ENCODE measurements at places on chromosomes 16 and 17.

- DNase-seq, result no peak
Observed at GRCh38 chr16:57341062-57341440, 17.5 kb upstream of the CCL22 start.

DNA sequence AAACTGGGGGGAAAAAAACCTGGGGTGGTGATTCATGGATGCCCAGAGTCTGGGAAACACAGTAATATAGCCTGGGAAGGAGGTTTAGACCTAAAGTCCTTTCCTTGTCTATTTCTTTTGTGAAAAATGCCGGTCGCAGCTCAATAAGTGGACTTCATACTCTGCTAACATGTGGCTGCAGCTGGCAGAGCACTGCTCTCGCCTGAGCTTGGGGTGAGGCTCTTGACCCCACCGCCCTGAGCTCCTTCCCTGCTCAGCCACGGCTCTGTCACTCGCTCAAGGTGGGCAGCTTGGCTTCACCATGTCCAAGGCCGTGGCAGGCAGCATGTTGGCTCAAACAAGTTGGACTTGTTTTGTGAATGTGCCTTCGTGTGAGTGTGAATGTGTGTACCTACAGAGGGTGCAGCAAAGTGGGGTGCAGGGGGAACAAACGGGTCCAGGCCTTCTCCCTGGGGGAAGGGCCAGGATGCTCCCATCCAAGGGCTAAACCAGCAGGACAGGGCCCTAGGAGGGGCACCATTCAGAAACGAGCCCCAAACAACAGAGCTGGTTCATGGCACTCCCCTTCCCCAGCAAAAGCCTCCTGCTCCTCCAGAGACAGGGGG lies 4.9 kb downstream of the FA2H start:
- DNase-seq, result no peak

- DNase-seq, result no peak
Observed at GRCh38 chr17:81365148-81365600, 30.1 kb upstream of the BAHCC1 start.

DNA sequence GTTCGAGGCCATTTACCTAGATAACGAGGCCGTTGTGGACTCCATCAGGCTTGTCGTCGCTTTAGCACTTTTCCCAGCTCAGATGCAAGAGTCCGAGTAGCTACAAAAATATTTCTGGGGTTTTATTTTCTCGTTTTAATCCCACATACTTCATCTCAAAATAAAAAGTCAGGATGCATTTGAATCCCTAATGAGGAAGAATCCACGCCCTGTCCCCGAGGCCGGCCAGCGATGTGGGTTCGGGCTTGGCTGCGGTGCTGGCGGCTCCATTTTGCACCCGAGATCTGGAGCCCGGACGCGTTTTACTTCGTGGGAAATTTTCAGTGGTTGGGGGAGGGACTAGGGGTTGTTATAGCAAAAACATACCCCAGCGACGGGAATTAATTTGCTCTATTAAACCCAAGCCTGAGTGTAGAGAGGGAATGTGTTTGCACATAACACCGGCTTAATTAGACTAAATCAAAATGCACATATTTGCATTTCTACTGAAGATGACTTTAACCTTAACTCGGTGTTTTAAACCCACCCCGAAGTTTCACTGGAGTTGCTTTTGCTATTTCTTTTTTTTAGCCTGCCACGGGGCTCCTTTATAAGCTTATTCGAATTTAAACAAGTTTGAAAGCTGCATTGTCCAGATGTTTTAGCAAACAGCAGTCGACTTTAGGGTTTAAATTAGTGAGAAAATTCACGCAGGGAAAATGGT lies 4.8 kb downstream of the IRX5 start:
- no peak for DNase-seq

GRCh38 chr16:52022177-52022576 lies 524.8 kb downstream of the TOX3 start:
- DNase-seq, result no peak

DNA sequence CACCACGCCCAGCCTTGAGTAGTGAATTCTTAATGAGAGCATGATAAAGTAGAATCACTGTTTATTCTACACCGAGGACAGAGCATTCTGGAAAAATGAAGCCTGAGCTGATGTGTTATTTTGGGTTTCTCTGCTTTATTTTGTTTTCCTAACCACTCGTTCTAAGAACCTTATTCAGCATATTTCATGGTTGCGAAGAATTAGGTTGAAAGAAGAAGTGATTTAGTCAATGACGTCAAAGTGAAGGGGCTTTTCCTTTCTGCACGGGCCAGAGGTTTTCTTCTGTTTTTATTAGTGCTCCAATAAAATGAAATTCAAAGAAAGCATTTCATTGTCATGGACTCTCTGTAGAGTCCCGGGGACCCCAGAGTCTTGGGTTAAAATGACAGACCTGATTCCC lies 178.5 kb downstream of the MAF start:
- no peak for DNase-seq

GRCh38 chr17:76681222-76682137 lies 29.3 kb downstream of the MXRA7 start:
- DNase-seq, result peak; percentile 45

DNA sequence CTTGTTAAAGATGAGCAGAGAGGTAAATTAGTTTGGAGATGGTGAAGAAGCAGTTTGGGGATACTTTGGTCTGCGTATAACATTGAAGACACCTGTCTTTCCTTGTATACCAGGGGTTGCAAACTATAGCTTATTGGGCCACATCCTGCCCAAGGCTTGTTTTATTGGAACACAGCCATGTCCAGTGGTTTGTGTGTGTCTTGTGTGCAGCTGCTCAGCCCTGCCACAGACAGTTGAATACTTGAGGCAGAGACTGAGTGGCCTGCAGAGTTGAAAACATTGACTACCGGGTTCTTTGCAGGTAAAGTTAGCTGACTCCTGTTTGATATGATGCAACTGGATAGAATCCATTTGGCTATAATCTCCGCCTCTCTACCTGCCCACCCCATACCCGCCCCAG lies 224.4 kb downstream of the PRKCA start:
- DNase-seq, result no peak

DNA sequence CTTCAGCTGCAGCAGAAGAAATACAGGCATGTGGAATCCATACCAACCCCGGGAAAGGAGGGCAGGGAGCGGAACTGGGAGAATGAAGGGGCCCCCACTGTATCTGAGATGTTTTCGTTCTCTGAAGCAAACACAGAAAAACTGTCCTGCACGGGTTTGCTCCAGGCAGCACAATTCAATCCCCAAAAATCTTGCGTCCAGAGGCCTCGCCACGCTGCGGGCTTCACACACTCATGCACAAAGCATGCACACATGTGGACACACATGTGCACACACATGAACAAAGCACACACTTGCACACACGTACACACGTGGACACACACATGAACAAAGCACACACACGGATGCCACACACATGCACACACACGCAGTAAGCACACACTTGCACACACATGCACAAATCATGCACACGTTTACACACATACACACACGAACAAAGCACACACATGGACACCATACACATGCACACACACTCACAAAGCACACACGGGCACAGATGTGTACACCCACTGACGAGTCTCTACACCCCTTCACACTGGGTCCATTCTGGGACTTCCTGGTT lies 27.3 kb downstream of the COX4I1 start:
- DNase-seq, result no peak

GRCh38 chr17:73620414-73620813 lies 23.8 kb downstream of the SDK2 start:
- no peak for DNase-seq

DNA sequence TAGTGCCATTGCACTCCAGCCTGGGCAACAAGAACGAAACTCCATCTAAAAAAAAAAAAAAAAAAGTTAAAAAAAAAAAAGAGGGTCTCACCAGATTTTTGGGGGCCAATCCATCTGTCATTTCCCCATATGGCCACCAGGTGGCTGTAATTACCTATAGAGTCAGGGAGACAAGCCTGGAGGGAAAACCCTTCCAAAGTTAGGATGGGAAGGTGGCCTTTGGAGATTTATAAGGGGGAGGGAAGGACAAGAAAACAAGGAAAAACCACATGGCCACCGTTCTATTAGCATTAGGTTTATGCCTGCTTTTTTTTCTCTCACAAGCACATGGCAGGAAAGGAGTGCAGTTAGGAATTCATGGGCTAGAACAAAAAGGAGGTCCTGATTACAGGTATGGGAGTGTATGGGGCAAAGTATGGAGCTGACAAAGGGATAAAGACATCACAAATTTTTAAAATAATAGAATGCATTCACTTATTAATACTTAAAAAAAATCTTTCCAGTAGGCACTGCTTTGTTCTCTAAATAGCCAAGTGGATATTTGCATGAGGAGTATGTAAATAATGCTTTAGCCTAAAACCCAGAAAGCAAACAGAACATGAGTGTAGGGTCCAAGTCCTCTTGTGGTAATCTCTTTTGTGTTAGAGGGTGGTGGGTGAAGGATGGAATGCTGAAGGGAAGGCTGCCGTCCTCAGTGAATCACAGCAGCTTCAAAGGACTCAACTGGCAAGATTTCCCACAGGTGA lies 5.1 kb downstream of the CYB5D1 start:
- no peak for DNase-seq

- no peak for DNase-seq
Observed at GRCh38 chr16:11639008-11639562, 29.2 kb upstream of the SNN start.

- DNase-seq, result no peak
Observed at GRCh38 chr17:77317091-77317750, 176.5 kb downstream of the SEC14L1 start.

GRCh38 chr16:76800196-76800595 lies 390.8 kb upstream of the MON1B start:
- no peak for DNase-seq

GRCh38 chr16:83581082-83581481 lies 226.7 kb upstream of the HSBP1 start:
- no peak for DNase-seq

DNA sequence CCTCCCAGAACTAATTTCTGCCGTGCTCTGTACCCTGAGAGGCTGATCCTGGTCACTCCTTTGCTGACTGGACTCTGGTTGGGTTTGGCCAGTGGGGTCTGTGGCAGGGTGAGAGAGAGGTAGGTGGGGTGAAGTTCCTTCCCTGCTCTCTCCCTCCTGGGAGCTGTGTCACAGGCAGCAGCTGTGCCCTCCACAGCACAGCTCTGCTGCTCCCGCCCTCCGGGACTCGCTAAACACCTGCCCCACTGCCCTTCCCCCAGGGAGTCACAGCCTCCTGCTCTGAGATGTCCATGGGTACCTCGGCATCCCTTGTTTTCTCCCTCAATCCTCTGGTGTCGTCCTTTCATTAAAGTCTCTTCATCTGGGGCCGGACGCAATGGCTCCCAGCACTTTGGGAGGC lies 66.4 kb downstream of the SRCIN1 start:
- no peak for DNase-seq

GRCh38 chr16:88938777-88939244 lies 38.2 kb downstream of the CBFA2T3 start:
- no peak for DNase-seq

DNA sequence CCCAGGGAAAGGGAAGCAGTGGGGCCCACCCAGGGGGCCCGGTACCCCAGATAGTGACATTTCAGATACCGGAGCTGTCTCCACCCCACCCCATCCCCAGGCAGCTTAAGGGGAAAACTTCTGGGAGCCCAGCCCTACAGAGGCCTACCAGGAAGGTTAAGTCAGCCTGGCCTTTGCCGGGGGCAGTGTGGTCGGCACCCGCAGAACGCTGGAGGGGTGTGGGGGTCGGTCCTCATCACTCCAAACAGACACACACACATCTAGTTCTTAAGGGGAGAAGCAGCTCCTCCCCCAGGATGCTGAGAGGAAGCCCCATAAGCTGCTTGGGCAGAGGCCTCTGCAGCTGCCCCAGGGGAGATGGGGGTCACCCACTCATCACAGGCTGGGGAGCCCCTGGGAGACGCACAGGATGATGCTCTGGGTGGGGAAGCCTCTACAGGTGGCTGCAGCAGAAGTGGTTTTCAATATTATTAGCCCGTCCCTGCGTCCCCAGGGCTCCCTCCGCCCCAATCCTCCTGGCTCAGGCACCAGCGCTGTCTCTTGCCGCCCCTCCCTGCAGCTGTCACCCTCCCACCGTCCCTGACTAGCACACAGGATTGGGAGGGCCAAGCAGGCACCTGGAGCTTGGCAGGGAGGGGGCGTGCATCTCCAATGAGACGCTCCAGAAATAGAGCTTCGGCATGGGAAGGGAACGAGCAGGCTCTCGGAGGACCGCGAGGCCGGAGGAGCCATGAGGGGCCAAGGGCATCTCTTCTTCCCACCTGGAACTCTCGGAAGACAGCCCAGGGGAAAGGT lies 1.4 kb upstream of the ABR start:
- DNase-seq, result no peak

- DNase-seq, result no peak
Observed at GRCh38 chr16:85570735-85571562, 42.2 kb upstream of the GSE1 start.

- DNase-seq, result no peak
Observed at GRCh38 chr17:50278526-50279180, 4.4 kb downstream of the TMEM92 start.

- no peak for DNase-seq
Observed at GRCh38 chr17:63956296-63956920, 16.3 kb downstream of the SCN4A start.

DNA sequence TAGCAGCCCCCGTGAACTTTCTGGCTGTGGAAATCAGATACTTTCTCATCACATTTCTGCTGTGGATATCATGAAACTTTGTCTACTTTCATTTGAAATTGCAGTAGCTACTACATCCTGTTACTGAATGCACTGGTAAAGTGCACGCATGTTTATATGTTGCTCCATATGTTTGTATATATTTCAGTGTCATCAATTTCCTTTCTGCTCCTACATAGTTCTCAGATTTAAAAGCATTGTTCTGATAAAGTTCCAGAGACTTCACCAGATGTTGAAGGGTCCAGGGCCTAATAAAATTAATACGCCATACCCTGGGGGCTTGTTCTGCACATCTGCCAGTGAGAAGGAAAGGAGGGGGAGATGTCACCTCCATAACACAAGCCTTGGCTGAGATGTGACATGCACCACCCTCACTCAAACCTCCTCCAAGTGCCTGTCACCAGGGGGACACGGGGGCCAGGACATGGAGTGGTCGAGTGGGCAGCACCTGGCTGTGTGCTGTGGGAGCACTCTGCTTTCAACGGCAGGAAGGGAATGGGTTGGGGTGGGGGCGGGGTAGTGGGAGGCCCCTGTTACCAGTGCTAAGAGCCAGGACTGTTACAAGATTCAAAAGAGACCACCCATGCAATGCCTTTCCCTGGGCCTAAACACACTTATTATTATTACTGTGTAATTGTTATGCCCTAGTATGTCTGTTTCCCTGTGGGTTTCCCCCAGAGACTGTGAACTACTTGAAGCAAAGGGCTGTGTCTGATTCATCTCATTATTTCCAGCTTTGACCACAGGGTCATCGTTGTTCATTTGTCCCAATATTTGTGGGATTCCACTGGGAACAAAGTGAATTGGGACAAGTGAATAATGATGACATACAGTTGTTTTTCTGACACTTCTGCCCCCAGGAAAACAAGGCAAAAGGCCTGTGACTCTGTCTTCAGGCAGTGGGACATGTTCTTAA lies 193.4 kb downstream of the FOXL1 start:
- no peak for DNase-seq

GRCh38 chr16:30585022-30585399 lies 486 bp downstream of the ZNF785 start:
- no peak for DNase-seq

DNA sequence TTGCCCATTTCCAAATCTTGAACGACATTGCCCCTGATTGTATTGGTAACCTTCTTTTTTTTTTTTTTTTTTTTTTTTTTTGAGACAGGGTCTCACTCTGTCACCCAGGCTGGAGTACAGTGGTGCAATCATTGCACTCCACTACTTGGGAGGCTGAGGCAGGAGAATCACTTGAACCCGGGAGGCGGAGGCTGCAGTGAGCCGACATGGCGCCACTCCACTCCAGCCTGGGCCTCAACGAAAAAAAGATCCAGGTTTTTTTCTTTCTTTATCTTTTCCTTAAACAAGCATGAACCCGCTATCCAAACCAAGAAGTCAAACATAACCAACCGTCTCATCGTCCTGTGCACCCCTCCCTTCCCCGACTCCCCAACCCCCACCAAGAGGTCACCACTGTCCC lies 47.6 kb upstream of the RPH3AL start:
- DNase-seq, result no peak

Data from stimulated activated CD8-positive, alpha-beta memory T cell treated with anti-CD3 and anti-CD28 coated beads, Interleukin-4, amount 100 ng/mL, for 1 hour (primary cell).